ENCODE measurements at places on chromosomes 5 and 9.

DNA sequence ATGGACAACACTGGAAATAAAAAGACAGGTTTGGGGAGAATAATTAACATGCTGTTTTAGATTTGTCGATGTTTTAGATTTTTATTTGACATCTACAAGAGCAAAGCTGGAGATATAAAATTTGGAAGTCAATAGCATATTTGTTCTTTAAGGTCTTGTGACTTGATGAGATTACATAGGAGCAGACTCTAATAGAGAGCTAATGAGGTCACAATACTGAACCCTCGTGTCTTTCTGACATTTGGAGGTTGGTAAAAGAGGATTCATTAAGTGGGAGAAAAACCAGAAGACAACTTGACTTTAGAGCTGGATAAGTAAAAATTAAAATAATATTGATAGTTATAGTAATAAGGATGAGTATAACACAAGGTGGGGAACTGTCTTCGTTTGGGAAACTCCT lies 322.7 kb upstream of the SEMA6A start:
- no peak for DNase-seq

DNA sequence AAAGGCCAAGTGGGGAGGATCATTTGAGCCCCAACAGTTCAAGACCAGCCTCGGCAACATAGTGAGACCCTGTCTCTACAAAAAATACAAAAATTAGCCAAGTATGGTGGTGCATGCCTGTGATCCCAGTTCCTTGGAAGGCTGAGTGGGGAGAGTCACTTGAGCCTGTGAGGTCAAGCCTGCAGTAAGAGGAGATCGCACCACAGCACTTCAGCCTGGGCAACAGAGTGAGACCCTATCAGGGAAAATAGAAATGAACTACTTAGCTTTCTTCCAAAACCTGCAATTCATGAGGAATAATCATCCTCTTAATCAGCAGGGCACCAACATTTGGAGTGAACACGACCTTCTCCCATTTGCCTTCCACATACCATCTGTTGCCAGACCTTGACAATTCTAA lies 96.1 kb downstream of the OR2K2 start:
- DNase-seq: no peak

GRCh38 chr5:56522960-56523359 lies 289.8 kb upstream of the ANKRD55 start:
- peak; percentile 60 for DNase-seq

- DNase-seq: no peak
These were observed 1.4 kb upstream of the NFX1 start for GRCh38 chr9:33288828-33289483.

DNA sequence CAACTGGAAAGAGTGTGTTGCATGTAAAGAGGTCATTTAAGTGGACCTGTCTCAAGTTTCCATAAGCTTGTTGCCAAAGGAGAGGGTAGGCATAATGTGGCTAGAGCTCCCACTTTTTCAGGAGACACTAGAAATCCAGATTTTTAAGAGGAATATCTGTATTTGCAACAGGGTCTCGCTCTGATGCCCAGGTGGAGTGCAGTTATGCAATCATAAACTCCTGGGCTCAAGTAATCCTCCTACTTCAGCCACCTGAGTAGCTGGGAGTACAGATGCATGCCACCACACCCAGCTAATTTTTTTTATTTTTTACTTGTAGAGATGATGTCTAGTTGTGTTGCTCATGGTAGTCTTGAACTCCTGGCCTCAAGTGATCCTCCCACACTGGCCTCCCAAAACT lies 183.5 kb downstream of the NIPBL start:
- DNase-seq: no peak

- DNase-seq: peak; percentile 49
These were observed 19.2 kb upstream of the ERBIN start for GRCh38 chr5:65907135-65907534.

DNA sequence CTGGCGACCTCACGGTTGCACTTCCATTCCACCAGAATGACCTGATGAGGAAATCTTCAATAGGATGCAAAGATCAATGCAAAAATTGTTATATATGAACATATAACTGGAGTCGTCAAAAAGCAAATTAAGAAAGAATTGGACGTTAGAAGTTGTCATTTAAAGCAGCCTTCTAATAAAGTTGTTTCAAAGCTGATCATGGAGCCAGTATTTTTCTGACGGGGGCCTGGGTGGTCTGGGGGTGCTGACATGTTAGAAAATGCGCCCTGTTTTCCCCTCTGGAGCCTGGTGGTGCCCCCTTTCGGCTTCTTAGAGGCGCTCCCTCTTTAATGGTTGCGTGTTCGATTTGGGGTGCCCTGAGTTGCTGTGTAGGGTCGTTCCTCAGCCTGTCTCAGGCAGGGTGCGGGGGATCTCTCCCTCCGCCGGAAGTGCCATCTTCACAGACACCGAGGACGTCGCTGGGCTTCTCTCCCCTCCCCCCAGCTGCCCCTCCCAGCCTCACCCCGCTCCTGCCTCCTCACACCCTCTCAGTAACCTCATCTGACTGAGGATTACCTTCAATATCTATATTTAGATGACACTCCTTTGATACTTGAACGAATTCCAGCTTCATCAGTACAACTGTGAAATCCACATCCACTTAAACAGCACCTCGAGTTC lies 18.3 kb downstream of the PTGES2 start:
- no peak for DNase-seq

DNA sequence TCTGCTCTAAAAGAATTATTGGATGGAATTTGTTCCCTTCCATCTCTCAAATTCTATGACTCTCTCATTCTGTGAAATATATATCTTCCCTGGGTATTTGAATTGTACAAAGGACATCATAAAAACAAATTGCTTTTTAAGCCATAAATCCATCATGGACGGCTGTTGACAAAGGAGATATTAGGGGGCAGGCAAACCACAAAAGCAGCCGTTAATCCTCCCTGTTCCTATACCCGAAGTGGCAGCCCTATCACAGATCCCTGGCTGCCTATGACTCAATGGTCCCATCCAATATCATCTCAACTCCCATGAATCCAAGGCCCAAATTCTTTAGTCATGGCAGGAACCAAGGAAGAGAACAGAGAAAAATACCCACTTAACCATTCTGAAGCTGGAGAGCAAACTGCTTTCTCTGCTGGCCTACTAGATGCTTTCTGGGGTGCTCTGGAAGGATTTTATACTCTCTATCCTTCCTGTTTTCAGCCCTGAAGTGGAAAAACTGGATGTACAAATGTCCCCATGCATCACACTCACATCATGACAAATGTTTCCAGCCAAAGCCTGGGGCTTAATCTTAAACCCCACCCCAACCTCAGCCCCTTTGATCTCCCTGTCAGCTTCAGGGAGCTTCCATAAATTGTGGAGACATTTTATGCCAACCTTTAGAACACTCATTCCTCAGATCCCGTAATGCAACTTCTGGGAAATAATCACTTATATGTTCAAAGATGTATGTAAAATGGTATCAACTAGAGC lies 59.5 kb downstream of the FAM114A2 start:
- DNase-seq: no peak

GRCh38 chr5:56671571-56671970 lies 143.8 kb upstream of the MAP3K1 start:
- peak; percentile 67 for DNase-seq

- DNase-seq: no peak
These were observed 12.8 kb downstream of the FABP6 start for GRCh38 chr5:160242145-160242544.

- DNase-seq: peak; percentile 29
These were observed 616 bp downstream of the ABL1 start for GRCh38 chr9:130835441-130836298.

DNA sequence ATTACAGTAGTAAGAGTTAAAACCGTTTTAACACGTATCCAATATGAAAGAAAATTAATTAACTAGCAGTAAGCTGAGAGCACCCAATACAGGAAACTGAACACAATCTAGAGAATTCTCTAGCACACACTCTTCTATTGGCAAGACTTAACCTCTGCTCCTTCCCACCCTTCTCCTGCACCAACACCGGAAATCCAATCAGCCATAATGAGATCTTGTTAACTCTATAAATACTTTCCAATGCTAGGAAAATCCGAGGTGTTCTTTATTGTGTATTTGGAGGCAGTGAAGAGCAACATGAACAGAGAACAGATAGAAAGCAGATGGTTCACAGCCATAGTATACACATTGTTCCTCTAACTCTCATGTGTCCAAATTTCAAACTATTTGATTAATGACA lies 591.7 kb downstream of the CETN3 start:
- no peak for DNase-seq

DNA sequence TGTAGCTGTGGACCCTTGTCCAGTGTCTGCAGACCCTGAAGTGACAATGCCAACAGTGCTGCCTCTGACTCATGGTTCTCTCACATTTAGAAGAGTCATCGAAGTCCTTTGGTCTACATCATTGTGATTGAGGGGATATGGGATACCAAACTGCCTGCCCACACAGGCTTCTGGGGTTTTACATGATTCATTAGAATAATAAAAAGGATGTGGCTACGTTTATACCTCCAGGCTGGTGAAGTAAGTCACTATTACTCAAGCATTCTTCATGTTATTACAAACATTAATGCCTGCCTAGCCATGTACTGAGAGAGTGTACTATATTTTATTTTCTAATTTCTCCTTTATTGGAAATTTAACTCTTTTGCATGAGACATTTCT lies 365.7 kb downstream of the SPATA31D1 start:
- DNase-seq: peak; percentile 81

DNA sequence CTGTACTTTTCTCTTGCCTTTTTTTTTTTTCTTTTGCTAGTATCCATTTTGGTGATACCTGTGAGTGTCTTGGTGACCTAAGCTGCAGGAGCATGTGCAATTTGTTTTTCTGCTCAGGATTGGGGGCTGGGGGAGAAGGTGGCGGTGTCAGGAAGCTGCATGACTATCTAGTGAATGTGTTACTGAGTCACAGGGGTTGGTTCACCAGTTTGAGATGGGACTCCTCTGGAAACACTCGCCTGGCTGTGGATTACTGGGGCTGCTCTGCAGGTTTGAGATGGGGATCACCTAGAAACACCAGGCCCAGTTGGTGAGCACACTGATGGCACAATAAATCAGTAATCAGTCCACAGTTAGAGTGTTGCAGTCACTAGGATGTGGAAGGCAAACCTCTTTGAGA lies 447.9 kb downstream of the SPATA31D1 start:
- DNase-seq: no peak

DNA sequence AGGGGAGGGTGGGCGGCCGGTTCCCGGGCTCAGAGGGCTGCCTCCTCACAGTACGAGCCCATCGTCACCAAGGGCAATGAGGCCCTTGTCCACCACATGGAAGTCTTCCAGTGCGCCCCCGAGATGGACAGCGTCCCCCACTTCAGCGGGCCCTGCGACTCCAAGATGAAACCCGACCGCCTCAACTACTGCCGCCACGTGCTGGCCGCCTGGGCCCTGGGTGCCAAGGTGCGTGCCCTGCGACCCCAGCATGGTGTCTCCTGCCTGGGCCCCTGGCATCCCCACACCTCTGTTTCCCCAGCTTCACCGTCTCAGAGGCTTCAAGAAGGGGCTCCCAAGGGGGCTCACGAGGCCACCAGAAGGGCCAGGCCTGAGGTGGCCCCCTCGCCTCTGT lies 7.2 kb downstream of the DBH start:
- DNase-seq: no peak

DNA sequence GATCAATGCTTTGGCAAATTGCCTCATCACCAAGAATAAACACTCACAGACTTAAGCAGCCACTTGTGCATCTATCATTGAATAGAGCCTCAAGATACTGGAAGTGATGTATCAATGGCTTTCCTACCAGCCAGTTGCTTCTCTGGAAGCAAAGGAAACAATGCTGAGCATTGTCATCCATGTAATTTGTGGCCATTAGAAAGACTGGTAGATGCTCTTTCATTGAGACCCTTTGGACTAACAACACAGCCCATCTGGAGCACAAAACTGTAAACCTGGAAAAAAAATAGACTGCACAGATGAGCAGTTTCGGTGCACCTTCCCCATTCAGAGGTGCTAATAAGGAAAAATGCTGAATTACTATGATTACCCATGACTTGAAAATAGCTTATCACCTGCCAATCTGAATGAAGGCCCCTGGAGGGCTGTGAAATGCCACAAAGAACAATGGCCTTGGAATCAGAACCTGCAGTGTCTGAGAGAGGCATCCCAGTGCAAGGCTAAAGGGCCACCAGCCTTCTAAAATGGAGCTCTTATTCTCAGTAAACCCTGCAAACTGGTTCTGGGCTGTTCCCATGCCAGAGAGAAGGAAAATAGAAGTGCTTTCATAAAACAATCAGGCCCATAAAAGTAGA lies 127.5 kb downstream of the RFK start:
- no peak for DNase-seq
